Activated naive CD4-positive, alpha-beta T cell treated with anti-CD3 and anti-CD28 coated beads for 36 hours (primary cell): ENCODE measurements at places on chromosomes 2 and 18.

DNA sequence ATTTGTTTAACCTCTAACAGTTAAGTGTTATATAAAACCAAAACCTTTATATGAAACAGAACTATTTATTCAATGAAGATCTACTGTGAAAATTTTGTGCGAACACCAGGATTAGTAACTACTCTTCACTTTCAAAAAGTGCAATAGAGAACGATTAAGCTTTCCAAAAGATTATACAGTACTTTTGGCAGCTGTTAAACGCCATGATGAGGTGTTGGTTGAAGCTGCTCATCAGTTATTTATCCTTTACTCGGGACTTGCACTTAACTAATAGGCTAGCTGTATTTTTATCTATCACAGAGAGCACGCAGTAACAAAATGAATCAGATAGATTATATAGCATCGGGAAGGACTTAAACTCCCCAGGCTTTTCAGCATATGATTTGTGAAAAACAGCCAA is 113.6 kb downstream of the GCA start:
- DNase-seq = no peak

GRCh38 chr18:69564602-69565001 is 163.9 kb downstream of the DOK6 start:
- no peak for DNase-seq

- no peak for DNase-seq
Measured at GRCh38 chr2:89833780-89834117, 1142.3 kb downstream of the RPIA start.

- no peak for DNase-seq
Measured at GRCh38 chr2:55986700-55987440, 63.3 kb upstream of the EFEMP1 start.

DNA sequence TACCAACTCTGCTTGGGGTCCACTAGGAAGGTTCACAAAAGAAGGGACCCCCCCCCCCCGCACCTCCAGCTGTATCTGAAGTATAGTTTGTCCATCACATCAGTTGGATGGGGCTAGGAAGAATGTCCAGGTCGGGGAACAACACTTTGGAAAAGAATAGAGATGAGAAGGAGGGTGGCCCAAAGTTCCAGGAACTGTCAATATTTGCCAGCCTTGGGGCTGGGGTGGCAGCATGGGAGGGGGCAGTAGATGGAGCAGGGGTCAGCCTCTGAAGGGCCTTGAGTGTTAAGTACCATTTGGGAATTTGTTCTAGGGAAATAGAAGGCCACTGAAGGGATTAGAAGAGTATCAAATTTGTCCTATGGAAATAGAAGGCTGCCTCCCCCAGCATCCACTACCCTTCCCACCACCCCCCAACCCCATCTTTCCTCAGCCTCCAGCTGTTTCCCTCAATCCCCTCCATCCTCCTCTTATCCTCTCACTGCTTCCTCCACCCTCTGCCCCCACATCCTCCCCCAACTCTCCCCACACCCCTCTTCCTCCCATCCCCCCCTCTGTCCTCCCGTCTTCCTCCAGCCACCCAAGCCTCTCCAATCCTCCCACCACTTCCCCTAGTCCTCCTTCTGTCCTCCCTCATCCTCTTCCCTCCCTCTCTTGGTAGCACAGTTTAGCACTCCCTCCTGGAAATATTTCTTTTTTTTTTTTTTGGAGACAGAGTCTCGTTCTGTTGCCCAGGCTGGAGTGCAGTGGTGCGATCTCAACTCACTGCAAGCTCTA is 2.0 kb upstream of the KIDINS220 start:
- DNase-seq = no peak

DNA sequence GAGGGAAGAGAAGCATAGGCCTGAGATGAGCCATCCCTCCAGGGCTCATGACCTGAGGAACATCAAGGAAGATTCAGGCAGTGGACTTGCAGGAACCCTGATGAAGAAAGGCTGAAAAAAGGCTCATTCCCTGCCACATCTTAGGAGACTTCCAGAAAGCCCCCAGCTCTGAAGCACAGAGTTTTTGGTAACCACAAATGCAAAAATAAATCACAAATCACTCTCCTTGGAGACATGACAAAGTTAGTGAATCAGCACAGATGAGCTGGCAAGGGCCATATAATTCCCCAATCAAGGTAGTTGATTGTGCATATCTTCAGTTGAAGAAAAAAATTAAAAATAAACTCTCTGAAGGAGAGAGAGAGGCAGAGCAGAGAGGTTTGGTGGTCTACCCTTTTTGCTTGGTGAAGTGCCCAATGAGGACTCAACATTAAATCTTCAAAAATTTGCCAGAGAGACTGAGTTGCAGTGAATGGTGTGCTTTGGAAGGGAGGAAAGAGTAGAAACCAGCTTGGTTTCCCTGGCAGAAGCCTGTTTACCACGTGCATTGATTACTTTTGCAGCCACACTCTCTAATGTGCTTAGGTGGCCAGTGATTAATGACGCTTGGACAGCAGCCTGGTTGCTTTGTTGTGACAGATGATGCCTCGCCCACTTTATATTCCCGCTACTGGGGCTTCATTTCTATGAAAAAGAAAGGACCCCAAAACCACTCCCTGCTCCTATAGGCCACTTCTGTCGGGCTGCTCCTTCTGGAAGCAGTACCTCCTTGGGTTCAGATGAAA is 257.4 kb upstream of the SLC14A2 start:
- no peak for DNase-seq

DNA sequence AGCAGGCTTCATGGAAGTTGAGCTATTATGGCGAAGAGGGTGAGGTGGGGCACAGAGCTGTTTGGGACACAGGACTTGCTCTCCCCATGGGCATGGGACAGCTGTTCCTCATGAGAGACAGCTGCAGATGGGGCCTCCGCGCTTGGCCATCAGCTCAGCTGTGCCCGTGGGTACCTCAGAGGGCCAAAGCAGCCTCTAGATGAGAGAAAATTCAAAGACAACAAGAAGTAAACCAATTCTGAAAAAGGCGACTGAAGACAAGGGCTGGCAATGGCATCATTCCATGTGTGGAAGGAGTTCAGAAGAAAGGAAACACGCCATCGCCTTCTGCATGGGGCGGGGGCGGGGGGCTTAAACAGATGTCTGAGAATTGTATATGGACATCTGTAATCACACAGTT is 136.2 kb downstream of the BCL2 start:
- DNase-seq = no peak

DNA sequence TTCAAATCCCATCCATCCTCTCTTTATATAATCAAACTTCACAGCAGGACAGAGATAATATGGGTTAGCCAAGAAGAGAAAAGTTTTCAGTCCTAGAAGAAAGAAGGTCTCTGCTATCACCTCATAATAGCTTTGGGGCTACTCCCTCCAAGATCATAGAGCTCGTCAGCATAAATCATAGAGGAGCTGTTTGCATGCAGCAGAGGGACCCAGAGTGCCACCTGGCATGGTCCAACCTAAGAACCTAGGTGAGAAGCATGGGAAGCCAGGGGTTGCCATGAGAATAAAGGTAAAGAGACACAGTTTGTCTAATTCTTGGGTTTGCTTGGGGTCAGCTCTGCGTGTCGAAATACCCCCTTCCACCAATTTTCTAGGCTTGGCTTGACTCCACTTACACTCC is 87.1 kb upstream of the CYP1B1 start:
- DNase-seq = peak; percentile 12

GRCh38 chr2:206614811-206615210 is 27.5 kb upstream of the FAM237A start:
- no peak for DNase-seq

- DNase-seq = no peak
Measured at GRCh38 chr2:123890148-123890547, 134.9 kb upstream of the CNTNAP5 start.

DNA sequence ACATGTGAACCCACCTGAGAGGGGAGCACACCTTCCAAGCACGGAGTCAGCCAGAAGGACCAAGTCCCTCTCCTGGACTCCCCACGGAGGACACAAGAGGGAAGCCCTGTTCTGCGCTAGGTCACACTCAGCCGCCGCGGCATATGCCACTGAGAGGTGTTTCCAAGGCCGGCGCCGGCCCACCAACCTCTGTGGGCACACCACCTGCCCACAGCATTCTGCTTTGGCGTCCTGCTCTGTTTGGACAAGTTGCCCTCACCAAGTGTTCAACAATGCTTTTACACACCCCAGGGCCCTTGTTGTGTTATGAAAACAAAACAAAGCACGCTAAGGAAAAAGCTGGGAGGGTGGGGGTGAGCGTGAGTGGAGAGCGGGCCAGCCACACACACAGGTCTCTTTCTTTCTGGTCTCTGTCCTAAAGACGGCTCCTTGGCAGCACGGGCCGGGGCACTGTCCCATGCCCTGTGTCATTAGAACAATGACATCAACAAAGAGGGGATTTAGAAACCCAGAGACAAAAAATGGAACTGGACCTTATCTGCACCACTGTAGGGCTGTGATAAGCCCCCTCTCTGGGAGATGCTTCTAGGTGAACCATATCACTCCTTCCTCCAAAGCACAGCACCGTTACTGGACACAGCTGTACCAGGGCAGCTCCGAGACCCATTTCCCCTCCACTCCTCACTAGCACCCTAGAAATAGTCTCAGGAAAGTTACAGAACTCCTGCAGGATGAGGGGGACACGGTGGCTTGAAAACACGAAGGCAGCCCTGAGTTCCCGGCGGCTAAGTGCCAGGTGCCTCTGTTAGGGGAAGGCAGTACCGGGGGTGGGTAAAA is 17.0 kb downstream of the SMAD7 start:
- no peak for DNase-seq

- DNase-seq = no peak
Measured at GRCh38 chr2:45173513-45173912, 164.3 kb upstream of the SIX2 start.

- no peak for DNase-seq
Measured at GRCh38 chr2:220226546-220226945, 599.1 kb downstream of the SLC4A3 start.

GRCh38 chr2:80889009-80889408 is 584.5 kb upstream of the LRRTM1 start:
- DNase-seq = no peak

DNA sequence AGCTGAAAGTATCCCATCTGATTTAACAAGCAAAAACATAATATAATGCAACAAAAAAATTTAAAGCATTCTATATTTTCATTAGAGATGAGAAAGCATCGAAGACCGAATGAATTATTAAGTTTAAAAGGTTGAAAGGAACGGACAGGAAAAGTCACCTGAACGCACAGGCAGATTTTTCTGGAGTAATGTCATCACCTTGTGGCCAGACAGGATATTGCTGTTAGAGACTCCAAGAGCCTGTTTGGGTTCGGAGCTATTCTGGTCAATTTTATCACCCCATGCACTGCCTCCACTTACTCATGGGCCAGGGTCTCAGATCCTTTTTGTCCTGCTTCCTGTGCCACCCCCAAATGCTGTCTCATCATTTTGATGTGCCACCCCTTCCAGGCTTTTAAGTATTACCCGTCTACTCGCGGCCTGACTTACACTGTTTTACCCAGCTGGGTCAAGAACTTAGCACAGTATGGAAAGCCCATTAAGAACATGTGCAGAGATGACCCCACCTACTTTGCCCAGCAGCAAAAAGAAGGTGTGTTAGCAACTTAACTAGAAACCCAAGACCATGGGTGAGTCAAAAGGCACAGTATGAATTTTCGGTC is 27.3 kb downstream of the GKN2 start:
- DNase-seq = peak; percentile 76

DNA sequence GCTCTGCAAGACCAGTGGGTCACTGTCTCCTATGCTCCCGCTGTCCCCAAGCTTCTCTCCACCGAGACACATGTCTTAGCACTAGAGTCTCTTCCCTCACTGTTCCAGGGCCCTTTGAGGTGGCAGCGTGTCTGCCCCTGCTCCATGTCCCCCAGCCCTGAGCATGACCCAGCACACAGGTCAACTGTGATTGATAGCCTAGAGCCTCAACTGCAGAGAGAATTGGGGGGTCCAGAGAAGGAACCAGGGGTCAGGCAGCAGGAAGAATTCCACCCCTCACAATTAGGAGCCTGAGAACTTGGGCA is 54.6 kb upstream of the ODC1 start:
- DNase-seq = no peak

GRCh38 chr2:221460136-221460535 is 112.0 kb downstream of the EPHA4 start:
- no peak for DNase-seq

GRCh38 chr2:74191596-74192380 is 6.6 kb upstream of the MTHFD2 start:
- DNase-seq = no peak

GRCh38 chr2:108084311-108084710 is 98.0 kb downstream of the SLC5A7 start:
- no peak for DNase-seq
